Lower lobe of right lung (tissue), 2 donors: ENCODE measurements at places on chromosomes 1 and 21. TPM values are rescaled to one million over a fixed set of nuclear protein-coding genes. Genes with fewer than 3 reads are reported as not detected.
A peak's percentile ranks its signal among the peaks of the same experiment; 100 is the strongest.

GRCh38 chr1:43975249-43975961 lies 645 bp downstream of the ATP6V0B start:
- peak; percentile 91 for DNase-seq
- H3K27ac ChIP-seq: peak overlapping the region; percentile 97
- no peaks in the 10 kb centered on the region for H3K27me3 ChIP-seq

- H3K27me3 ChIP-seq: no peaks in the 10 kb centered on the region
- H3K27ac ChIP-seq: no peak overlapping the region
- H3K4me3 ChIP-seq: no peak overlapping the region
- DNase-seq: no peak
Measured at GRCh38 chr21:14308234-14308633, 74.7 kb downstream of the HSPA13 start.

NCAM2 gene
- 8.8 TPM for total RNA-seq

B3GALT2 gene
- total RNA-seq: 3.8 TPM

GRCh38 chr1:30040081-30041019 lies 683.0 kb downstream of the MATN1 start:
- H3K4me1 ChIP-seq: no peaks in the 10 kb centered on the region
- no peak overlapping the region for H3K27ac ChIP-seq
- DNase-seq: no peak
- H3K36me3 ChIP-seq: no peaks in the 10 kb centered on the region
- no peak overlapping the region for H3K4me3 ChIP-seq

LIPI gene
- not detected for total RNA-seq

CADM3 gene
- 8.8 TPM for total RNA-seq

MYOG gene
- not detected for total RNA-seq

GRCh38 chr21:27083144-27083543 lies 116.3 kb upstream of the ADAMTS5 start:
- no peaks in the 10 kb centered on the region for H3K36me3 ChIP-seq
- no peaks in the 10 kb centered on the region for H3K4me1 ChIP-seq
- DNase-seq: no peak
- H3K4me3 ChIP-seq: no peak overlapping the region
- no peak overlapping the region for H3K27ac ChIP-seq
